Thoracic aorta endothelial cell (primary cell): ENCODE measurements at places on chromosomes 3 and 15. TPM values are rescaled to one million over a fixed set of nuclear protein-coding genes. Genes with fewer than 3 reads are reported as not detected.

The BOC gene
- 0.40 and 0.86 TPM in 2 replicates for total RNA-seq

The P3H2 gene
- total RNA-seq = 0.79 and 2.7 TPM in 2 replicates

The GOLGA8F gene
- total RNA-seq = not detected in 2 replicates

The THRB gene
- 0.13 and 0.93 TPM in 2 replicates for total RNA-seq

The PRKCD gene
- 4.5 and 5.8 TPM in 2 replicates for total RNA-seq

The GAP43 gene
- total RNA-seq = not detected in 2 replicates

The ALDH1L1 gene
- not detected in 2 replicates for total RNA-seq

The GOLGA6B gene
- total RNA-seq = not detected in 2 replicates

The ITPKA gene
- 0.36 and 1.2 TPM in 2 replicates for total RNA-seq

The GOLGA8J gene
- not detected in 2 replicates for total RNA-seq

The GOLGA6L7 gene
- not detected in 2 replicates for total RNA-seq

The CCR8 gene
- total RNA-seq = not detected in 2 replicates

The UQCC5 gene
- 2.9 and 7.8 TPM in 2 replicates for total RNA-seq

The PCSK6 gene
- total RNA-seq = 0.07 TPM in 1 of 2 replicates, not detected in the other

The UROC1 gene
- total RNA-seq = not detected in 2 replicates

The AADAC gene
- total RNA-seq = 0.07 TPM in 1 of 2 replicates, not detected in the other

The MKRN3 gene
- total RNA-seq = 0.79 TPM in 1 of 2 replicates, not detected in the other

The SOX2 gene
- total RNA-seq = not detected in 2 replicates

The IL12A gene
- 0.65 and 0.80 TPM in 2 replicates for total RNA-seq

The SLC12A8 gene
- total RNA-seq = 0.29 and 0.80 TPM in 2 replicates

The TMEM212 gene
- not detected in 2 replicates for total RNA-seq

The ADAMTS17 gene
- 0.40 and 0.79 TPM in 2 replicates for total RNA-seq

The MORC1 gene
- total RNA-seq = not detected in 2 replicates

The NCBP2 gene
- total RNA-seq = 64.3 and 65.4 TPM in 2 replicates

The ZBTB47 gene
- 10.0 and 11.6 TPM in 2 replicates for total RNA-seq

The UPK1B gene
- total RNA-seq = not detected in 2 replicates

The CA12 gene
- 1.1 and 1.3 TPM in 2 replicates for total RNA-seq

The C2CD4A gene
- total RNA-seq = 1.3 and 2.9 TPM in 2 replicates

The SLC2A2 gene
- total RNA-seq = not detected in 2 replicates

The IL17RC gene
- total RNA-seq = 14.5 and 14.6 TPM in 2 replicates

The MEX3B gene
- total RNA-seq = 7.3 and 10.9 TPM in 2 replicates

The SSUH2 gene
- total RNA-seq = not detected in 2 replicates

The MORF4L1 gene
- total RNA-seq = 298 and 414 TPM in 2 replicates

The TMC3 gene
- total RNA-seq = not detected in 2 replicates

The KLHL40 gene
- total RNA-seq = under 0.01 TPM in 1 of 2 replicates, not detected in the other

The CLDN18 gene
- total RNA-seq = not detected in 2 replicates
